CD4-positive, alpha-beta T cell treated with Interleukin-12 subunit alpha and Interleukin-12 subunit beta, for 1 hour (primary cell): ENCODE measurements at places on chromosomes 7 and 10.
A peak's percentile ranks its signal among the peaks of the same experiment; 100 is the strongest.

DNA sequence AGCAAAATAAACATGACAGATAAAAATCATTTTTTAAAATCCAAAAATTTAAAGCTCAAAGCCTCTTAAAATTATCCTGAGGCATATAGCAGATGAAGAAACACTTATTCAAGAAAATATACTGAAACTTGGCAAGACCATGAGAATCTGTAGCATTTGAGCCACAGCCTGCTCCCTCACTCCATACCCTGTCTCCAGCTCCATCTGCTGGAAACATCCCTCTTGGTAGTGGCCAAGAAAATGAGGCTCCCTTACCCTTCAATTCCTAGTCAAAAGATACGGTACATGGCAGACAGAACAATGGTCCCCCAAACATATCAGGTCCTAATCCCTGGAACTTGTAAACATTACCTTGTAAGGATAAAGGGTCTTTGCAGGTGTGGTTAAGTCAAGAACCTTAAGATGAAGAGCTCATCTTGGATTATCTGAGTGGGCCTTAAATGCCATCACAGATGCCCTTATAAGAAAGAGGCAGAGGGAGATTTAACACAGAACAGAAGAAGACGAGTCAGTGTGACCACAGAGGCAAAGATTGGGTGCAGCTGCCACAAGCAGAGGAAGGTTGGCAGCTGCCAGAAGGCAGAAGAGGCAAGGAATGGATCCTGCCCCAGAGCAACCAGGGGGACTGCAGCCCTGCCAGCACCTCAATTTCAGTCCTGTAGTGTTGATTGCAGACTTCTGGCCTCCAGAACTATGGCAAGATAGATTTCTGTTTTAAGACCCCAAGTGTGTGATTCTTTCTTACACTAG lies 149.4 kb downstream of the ZNF248 start:
- DNase-seq = no peak

- DNase-seq = no peak
Observed at GRCh38 chr7:153002572-153002971, 243.0 kb downstream of the ACTR3B start.

- no peak for DNase-seq
Observed at GRCh38 chr7:146937836-146938235, 821.2 kb downstream of the CNTNAP2 start.

DNA sequence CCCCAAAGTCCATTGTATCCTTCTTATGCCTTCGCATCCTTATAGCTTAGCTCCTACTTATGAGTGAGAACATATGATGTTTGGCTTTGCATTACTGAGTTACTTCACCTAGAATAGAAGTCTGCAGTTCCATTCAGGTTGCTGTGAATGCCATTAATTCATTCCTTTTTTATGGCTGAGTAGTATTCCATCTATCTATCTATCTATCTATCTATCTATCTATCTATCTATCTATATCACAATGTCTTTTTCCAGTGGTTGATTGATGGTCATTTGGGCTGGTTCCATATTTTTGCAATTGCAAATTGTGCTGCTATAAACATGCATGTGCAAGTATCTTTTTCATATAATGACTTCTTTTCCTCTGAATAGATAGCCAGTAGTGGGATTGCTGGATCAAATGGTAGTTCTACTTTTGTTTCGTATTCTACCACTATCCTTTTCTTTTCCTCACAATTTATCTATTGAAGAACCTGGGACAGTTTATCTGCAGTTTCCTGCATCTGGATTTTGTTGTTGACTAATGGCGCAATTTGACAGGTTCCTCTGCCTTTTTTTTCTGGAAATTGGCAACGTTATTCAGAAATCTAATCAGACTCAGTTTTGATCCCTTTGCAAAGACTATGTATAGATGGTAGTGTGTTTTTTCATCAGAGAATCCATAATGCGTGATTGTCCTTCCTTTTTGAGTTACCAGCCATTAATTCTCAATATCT lies 287.2 kb downstream of the ARL4A start:
- DNase-seq = no peak

GRCh38 chr7:148185041-148185440 lies 405.5 kb upstream of the C7orf33 start:
- DNase-seq = no peak

DNA sequence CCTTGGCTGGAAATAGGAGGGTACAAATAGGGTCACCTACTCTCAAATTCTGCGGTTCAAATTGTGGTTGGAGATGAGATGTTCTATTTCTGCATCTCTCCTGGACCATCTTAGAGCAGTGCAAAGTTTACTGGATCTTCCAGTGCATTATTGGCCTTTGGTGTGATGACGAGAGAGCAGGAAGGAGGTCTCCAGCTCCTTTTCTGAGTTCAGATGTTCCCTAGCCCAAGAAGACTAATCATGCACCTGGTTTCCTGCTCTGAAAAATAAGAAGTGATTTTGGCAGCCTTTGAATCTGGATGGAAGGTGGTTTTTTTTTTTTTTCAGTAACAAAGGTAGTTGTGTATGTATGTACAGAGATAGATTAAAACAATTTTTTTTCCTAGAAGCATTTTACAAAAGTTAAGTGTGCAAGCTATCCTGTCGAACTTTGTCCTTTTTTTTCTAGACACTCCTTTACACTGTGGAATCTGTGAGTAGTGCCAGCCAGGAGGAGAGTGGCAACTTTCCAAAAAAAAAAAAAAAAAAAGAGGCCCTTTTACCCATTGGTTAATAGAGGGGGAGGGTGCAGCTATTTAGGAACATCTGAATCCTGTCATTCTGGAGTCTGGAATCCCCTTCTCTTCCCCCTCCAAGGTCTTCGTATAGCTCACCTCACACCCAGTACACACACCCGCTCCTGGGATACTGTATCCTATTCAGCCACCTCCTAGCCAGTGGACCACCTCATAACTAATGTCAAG lies 26.3 kb downstream of the PAPSS2 start:
- no peak for DNase-seq

DNA sequence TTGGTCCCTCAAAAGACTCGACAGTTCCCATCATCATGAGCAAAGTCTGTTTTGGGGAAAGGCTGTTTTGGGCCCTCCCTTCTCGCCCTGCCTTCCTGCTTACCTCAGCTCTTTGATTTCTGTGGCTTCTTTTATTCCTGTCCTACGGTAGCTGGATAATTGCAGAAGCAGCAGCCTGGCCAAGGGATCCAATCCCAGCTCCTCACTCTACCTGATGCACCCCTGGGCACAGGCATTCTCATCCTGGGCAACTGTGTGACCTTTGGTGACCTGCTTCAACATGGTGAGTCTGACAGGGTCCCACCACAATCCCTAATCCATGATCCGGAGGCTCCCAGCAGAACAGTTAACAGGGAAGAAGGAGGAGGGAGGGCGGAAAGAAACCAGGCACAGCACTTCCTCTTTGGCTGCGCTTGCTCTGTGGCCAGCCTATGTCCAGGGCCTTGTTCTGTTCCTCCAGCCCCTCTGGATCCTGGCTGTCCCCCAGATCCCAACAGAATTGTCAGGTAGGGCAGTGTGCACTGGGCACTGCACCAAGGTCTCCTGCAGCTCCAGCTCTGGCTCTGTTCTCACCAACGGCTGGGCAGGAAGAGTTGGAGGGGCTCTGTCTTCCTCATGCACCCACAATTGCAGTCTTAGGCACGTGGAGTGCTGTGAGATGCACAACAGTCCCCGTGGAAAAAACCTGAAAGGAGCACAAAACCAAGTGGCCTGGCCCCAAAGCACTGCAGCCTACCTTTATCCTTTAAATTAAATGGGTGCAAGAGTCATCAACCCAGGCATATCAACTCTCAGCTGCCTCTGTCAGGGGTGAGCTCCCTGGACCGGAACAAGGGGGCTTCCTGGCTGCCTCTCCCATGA lies 144.4 kb downstream of the PTPN20 start:
- DNase-seq = no peak

DNA sequence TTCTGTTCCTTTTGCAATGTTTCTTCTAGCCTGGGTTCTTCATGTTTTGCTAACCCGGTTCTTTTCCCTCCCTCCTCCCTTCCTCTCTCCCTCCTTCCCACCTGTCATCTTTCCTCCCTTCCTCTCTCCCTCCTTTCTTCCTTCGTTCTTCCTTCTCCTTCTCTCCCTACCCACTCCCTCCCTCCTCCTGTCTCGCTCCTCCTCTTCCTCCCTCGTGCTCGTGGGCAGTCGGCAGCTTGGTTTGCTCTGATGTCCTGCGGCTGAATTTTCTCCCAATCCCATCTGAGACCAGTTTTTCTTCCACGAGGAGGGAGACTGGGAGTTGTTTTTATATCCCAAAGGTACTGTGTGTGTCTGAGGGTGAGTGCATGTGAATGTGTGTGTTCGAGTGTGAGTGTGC lies 43.6 kb upstream of the DIP2C start:
- no peak for DNase-seq

DNA sequence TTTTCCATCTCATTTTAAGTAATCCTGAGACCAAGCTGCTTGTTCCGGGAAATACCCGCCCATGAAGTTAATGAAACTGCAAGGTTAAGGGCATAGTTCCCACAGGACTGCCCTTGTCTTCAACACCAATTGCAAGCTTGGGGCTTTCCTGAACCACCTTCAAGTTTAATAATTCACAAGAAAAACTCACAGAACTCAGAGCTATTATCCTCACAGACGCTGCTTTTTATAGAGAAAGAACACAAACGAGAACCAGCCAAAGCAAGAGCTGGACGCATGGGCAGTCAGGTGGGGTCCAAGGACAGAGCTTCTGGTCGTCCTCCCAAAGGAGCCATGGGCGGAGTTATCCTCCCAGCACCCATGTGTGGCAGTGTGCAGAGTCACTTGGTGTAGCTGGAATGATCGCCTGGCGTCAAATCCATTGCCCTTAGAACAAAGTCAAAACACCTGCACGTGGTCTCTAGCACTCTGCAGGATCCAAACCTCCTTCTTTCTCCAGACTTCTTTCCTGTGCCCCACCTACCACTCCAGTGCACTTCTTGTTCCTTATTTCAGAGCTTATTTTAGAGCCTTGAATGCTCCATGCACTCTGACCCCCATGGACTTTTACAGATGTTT lies 56.7 kb downstream of the SNX10 start:
- no peak for DNase-seq

- DNase-seq = no peak
Observed at GRCh38 chr7:65809982-65810288, 62.9 kb upstream of the VKORC1L1 start.

DNA sequence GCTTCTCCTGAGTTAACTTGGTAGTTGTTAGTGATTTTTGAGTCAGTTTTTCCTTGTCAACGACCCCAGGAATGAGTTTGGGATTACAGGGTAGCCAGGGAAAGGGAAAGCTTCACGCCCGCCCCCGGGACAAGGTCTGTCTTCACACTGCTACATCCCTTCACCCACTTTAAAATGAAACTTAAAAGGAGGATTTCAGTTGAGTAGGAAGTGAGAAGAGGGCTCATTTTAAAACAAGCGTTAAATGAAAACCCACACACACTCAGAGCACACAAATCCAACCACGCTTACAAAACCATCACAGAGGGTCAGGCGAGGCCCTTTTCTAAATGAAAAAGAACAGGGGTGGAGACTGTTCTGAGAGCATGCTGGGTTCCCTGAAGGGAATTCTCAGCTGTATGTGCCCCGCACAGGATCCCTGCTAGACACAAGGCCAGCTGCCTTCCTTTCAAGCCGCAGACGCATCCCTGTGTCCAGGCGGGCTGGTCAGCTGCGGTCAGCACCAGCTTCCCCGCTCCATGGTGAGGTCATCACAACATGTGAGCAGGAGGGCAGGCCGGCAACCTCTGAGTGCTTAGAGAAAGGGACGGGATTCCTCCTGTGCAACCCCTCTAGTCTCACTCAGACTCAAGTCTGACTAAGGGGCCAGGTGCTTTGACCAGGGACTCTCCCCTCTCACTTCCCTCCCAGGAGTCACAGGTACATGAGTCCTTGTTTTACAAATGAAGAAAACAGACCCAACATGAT lies 111.8 kb downstream of the EGFR start:
- DNase-seq = no peak

DNA sequence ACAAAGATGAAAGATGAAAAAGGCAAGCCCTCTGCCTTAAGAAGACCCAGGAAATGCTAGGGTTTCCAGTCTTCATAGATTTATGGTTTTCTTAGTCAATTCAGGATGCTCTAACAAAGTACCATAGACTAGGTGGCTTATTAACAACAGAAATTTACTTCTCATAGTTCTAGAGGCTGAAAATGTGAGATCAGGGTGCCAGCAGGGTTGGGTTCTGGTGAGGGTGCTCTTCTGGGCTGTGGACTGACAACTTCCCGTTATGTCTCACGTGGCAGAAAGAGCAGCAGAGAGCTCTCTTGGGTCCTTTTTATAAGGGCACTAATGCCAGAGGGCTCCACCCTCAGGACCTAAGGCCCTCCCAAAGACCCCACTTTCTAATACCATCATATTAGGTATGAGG lies 23.7 kb downstream of the ELMO1 start:
- no peak for DNase-seq

DNA sequence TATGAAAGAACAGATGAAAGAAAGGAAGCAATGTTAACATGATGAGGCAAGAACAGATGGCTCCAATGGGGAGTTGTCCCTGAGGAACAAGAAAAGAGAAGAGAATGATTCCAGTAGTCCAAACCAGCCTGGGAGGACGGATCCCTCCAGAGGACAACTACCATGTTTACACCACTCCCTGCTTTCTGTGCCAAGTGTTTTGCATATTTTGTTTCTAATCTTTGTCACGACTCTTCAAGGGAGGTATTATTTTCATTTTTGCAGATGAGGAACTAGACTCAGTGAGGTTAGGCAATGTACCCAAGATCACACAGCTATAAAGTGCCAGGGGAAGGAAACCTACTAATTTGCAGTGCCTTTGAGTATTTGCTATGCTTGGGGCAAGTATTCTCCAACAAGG lies 116.2 kb downstream of the PARP12 start:
- DNase-seq = no peak

DNA sequence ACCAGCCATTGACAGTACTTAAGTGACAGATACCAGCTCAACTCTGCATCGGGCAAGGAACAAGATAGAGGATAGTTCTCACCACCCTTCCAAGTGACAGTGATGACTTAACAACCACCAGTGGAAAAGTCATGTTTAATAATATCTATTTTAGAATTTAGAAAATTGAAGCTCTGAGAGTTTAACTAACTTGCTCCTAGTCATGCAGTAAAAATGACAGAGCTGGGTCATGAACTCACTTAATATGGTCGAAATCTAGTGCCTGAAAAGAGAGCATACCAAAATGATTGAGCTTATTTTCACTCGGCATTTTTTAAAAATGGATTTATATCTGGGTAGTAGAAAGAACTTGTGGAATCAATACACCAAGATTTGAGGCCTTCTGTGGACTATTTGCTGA lies 367.8 kb upstream of the IGFBP3 start:
- no peak for DNase-seq

- peak; percentile 57 for DNase-seq
Observed at GRCh38 chr10:32207544-32207943, 139.4 kb downstream of the EPC1 start.

DNA sequence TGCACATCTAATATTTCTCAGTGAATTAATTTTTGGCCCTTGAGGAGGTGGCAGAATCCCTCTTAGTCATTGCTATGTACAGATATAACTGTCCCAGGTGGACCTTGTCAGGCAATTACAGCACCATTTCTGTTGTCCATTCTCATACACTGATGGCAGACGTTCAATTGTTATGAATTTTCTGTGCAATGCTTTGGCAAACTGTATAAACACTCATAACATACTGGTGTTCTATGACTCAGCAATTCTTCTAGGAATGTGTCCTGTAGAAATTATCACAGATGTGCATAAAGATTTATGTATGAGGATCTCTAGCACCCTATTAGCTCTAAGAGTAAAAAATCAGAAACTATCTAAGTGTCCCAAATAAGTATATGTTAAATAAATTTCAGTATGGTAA lies 80.8 kb downstream of the DNAJB9 start:
- DNase-seq = no peak
